ENCODE measurements at places on chromosomes 5 and 9. TPM values are rescaled to one million over a fixed set of nuclear protein-coding genes. Genes with fewer than 3 reads are reported as not detected.

PCA3 gene
- not detected for total RNA-seq

PPP3R2 gene
- not detected for total RNA-seq

SLC6A19 gene
- not detected for total RNA-seq

LHX3 gene
- total RNA-seq, result not detected

- DNase-seq, result no peak
Measured at GRCh38 chr5:68708156-68708841, 385.5 kb upstream of the SLC30A5 start.

GRCh38 chr9:133851693-133852092 is 113.5 kb upstream of the SARDH start:
- no peak for DNase-seq

DNA sequence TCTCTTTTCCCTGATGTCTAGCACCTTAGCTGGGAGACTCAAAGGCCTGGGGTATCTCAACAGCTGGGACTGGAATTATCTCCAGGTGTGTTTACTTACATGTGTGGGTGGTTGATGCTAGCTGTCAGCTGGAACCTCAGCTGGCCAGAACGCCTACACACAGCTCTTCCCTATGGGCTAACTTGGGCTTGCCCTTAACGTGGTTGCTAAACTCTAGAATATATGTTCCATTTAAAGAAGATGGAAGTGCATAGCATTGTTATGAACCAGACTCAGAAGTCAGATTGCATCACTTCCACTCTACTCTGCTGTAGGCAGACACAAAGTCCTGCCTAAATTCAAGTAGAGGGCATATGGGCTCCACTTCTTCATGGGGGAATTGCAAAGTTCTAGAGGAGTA is 29.3 kb downstream of the SGCD start:
- DNase-seq, result no peak

- no peak for DNase-seq
Measured at GRCh38 chr9:95315108-95315746, 2.3 kb downstream of the FANCC start.

DNA sequence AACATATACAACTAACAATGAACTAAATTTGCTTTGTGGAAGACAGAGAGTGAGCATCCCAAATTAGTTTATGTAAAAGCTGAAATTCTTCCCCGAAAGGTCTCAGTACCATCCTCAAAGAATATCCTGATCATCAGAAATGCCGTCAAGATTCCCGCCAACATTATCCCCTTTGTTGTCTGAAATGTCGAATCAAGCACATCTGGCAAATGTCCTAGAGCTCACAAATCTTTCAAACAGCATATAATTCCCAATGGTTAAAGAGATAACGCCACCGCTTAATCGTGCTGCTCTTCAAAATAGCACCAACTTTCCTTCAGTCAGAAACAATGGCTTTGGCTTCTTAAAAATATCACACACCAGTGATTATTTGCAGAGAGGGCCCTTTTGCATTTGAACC is 23.8 kb downstream of the MORN5 start:
- DNase-seq, result no peak

DNA sequence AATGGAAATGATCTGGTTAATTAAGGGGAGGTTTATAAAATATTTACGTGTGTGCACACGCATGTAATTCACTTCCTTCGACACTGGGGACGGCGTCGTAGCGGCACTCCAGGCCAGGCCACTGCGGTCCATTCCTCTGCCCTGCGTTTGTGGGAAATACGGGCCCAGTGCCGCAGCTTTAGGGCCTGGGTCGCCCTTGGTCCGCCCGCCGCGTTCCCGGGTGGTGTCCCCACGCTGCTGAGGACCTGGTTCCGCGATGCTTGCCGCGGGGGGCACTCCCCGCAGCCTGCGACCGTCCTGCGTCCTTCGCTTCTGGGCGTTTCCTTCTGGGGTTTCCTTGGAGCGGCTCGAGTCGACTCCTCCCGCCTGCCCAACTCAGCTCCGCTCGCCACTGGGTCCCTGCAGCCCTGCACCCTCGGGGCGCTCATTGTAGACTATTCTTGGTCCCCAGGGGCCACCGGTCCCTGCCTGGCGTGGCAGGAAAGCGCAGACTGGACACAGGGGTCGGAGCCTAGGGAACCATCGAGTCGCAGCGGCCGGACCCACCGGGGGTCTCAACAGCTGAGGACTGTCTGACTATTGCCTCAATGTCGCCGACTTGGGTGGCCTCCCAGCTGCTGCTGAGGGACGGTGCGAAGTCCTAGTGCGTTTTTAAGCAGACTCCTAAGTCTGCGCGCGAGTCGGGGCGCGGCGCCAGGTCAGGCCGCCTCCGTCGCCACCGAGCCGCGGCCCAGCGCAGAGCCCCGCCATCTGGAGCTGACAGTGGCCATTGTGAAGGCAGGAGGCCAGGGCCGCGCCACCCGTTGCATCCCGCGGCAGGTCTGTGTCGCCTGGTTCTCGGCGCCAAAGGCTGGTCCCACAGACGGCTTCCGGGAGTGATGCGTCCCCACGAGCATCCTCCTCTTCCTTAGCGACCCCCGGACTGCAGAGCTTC is 4.4 kb upstream of the IRX1 start:
- no peak for DNase-seq

DNA sequence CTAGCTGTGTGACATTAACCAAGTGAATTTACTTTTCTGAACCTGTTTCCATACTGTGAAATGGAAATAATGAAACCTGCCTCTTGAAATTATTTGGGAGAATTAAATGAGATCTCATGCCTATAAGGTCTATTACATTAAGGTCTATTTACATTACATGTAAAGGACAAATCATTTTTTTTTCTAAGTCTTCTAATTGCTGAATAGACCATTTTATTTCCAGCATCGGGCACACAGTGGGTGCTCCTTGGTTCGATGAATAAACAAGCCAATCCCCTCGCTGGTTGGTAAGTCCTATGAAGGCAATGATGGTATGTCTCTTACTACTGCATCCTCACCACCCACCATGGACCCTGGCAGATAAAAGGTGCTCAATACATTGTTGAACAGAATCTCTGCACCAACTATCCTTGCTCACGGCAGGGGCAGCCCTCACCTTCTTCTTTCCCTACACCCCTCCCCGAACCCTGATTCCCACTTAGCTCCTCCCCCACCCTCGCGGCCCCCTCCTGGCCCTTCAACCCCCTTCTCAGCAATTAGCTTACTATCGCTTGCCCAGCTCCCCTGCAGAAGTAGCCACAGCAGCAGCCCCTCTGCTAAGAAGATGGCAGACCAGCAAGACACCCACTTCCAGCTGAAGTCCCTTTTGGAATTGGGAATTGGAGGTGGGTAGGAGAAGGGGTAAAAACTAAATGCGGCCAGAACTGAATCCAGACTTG is 3.0 kb downstream of the PCDH1 start:
- DNase-seq, result no peak
